Muscle of leg (tissue), 16 donors: ENCODE measurements at places on chromosomes 1 and 21.

DNA sequence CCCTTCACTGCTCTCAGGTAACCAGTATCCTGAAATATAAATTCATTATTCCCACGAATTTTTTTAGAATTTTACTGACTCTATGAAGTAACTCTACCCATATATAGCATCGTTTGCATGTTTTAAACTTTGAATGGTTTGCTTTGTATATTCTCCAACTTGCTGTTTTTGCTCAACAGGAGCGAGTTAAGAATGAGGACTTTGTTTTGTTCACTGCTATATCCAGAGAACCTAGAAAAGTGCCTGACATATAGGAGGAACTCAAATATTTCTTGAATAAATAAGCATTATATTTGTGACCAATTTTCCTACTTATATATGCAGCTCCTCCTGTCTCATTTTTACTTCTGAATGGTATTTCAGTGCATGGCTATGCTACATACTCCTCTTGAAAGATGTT is 43.4 kb downstream of the NUF2 start:
- no peak for DNase-seq

GRCh38 chr1:84493747-84494146 is 12.4 kb upstream of the SPATA1 start:
- DNase-seq = no peak

DNA sequence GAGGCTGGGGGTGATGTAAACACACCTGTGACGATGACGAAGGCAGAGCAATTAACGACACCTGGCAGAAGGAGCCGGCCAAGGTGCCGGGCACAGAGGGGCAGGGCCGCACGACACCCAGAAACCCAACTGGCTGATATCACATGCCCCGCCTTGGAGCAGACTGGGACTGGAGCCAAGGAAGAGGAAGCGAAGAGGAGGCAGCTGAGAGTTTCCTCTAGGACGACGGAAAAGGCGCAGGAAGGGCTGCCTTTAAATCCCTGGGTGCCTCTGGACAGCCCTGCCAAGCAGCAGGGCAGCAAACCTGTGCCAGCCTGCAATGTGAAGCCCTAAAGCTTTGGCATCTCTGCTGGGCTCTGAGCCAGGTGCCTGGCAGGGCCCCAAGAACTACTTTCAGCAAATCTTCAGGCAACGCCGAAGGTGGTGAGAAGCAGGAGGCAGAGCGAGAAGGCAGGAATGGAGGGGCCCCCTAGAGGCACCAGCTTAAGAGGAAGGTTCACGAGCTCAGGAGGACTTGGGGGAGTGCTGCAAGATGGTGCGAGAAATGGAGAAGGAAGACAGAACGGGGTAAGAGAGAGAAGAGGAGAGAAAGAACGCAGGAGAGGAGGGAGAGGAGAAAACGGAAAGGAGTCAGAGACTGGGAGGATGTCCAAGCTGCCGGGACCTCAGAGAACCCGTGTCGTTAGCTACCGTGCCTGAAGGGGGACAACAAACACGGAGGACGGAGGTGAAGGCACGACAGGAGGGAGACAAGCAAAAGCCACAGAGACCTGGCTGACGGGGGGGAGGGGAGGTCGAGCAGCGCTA is 25.3 kb upstream of the PEF1 start:
- peak; percentile 87 for DNase-seq

DNA sequence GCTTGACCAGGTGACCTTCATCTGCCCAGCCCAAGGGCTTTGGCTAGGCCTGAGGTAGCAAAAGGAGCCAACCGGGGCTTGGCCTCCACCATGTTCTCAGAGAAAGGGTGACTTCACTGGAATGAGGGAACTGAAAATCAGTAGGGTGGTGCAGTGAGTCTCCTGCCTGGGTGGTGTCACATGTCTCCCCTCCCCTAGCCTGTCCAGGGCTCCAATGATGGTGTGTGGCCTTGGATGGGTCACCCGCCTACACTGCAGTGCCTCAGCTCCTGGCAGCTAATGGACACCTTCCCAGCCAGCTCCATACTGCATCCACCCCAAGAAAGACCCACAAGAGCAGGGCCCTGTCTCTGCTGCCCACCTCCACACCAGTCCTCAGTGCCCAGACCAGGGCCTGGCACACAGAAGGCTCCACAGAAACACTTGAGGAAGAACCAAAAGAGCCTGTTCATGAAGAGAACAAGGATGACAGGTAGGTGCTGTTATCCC is 678.7 kb downstream of the MATN1 start:
- DNase-seq = no peak

- no peak for DNase-seq
Observed at GRCh38 chr1:246946366-246946765, 14.6 kb upstream of the AHCTF1 start.

GRCh38 chr1:192635939-192636338 is at the start of gene RGS13:
Gene RGS13, plus strand, starts transcription at chr1:192636147. Its CDS starts 8,188 bp downstream, at chr1:192644335.
- no peak for DNase-seq

- DNase-seq = peak; percentile 52
Observed at GRCh38 chr1:71533950-71534349, 453.1 kb upstream of the ZRANB2 start.
